ENCODE measurements at places on chromosomes 2 and 18.

GRCh38 chr2:160491911-160492371 lies 1.7 kb downstream of the RBMS1 start:
- DNase-seq = no peak

- no peak for DNase-seq
These were observed 180.1 kb upstream of the APCDD1 start for GRCh38 chr18:10274301-10274700.

DNA sequence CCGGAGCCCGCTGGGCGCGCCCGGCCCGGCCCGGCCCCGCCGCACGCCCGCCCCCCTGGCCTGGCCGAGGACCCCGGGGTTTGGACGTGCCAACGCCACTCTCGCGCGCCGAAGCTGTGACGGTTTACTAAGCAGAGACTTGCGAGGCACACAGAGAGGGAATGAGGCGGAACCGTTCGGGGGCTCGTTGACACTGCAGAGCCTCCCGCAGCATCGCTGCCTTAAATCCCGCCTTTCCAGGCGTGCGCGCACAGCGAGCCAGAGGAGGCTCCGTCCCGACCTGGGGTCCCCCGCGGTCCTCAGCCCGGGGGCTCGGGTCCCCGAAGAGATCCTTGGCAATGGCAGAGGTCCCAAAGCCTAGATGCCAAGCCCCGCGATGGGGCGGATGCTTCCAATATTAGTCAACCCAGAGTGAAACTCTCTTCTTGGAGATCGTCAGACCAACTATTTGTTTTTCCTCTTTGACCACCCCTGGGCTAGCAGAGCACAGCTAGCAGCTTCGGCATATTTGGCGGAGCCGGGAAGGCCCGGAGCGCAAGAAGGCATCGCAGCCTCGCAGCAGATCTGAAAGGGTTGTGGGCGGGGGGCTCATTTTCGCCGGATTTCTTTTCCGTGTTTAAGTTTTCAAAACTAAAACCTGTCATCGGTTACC lies at the start of gene ZNF385B:
TSS of gene ZNF385B (minus strand) at position 197 of the 652 bp plus-strand sequence.
- DNase-seq = peak; percentile 60

GRCh38 chr2:180374502-180375281 lies 367.6 kb upstream of the CWC22 start:
- DNase-seq = no peak

DNA sequence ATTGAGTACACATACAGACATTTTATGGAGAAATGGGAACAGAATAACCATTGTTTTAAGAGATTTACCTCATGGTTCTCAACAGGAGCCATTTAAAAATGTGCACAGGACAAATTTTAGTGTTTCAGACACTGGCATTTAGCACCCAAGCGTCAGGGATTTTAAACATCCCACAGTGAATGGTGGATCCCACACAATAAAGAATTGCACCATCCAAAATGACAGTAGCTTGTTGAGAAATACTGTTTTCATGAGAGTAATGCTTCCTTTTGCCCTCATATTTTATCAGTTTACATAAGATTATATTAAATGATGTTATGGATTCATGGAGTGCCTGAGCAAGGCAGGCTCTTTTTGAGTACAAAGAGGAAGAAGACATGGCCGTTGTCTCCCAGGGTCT lies 54.0 kb downstream of the MFSD6 start:
- DNase-seq = no peak

GRCh38 chr2:218437969-218438368 lies 19.0 kb downstream of the VIL1 start:
- no peak for DNase-seq

- no peak for DNase-seq
These were observed 89.0 kb downstream of the KIAA1328 start for GRCh38 chr18:36917907-36918306.

DNA sequence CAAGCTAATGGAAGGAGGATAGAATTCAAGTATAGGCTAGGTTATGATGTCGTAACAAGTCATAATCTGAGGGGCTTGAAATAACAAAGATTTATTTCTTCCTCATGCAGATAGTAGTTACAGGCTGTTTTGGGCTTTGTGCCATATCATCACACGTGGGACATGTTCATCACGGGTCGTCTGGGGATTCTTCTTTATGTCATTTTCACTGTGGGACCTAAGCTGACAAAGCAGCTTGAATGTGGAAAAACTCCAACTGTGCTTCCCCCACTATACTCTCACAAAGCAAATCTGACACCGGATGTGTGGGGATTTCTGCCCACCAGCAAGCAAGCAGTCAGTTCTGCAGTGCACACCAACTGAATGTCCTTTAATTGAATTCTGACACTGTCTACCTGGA lies 124.8 kb downstream of the LTBP1 start:
- DNase-seq = no peak

Data from WERI-Rb-1 (cell line).